Natural killer cell treated with Interleukin-12 subunit alpha and Interleukin-12 subunit beta and Interleukin-15 and Interleukin-18, amount 100 ng/mL, for 72 hours (primary cell): ENCODE measurements at places on chromosomes 6 and 20. TPM values are rescaled to one million over a fixed set of nuclear protein-coding genes. Genes with fewer than 3 reads are reported as not detected.

- no peaks in the 10 kb centered on the region for H3K36me3 ChIP-seq
- peaks cover 9% of the 10 kb centered on the region for H3K4me1 ChIP-seq
- no peak overlapping the region for H3K27ac ChIP-seq
- H3K27me3 ChIP-seq = peaks cover 12% of the 10 kb centered on the region
Observed at GRCh38 chr20:19969106-19969505, 48.1 kb upstream of the NAA20 start.

SDCBP2 gene
- 1.5 TPM for total RNA-seq

HNF4A gene
- not detected for total RNA-seq

GRCh38 chr6:144654506-144654905 is 369.4 kb downstream of the UTRN start:
- H3K27me3 ChIP-seq = no peaks in the 10 kb centered on the region
- DNase-seq = no peak
- peak overlapping the region; percentile 79 for H3K27ac ChIP-seq
- H3K4me3 ChIP-seq = peak overlapping the region; percentile 77
- H3K4me1 ChIP-seq = peaks cover 52% of the 10 kb centered on the region

- no peaks in the 10 kb centered on the region for H3K27me3 ChIP-seq
- H3K4me1 ChIP-seq = no peaks in the 10 kb centered on the region
- no peak for DNase-seq
- H3K4me3 ChIP-seq = no peak overlapping the region
- H3K36me3 ChIP-seq = no peaks in the 10 kb centered on the region
- H3K27ac ChIP-seq = no peak overlapping the region
Observed at GRCh38 chr6:105310371-105310770, 92.5 kb downstream of the PREP start.
